ENCODE measurements at places on chromosomes 3 and 15. TPM values are rescaled to one million over a fixed set of nuclear protein-coding genes. Genes with fewer than 3 reads are reported as not detected.

DNA sequence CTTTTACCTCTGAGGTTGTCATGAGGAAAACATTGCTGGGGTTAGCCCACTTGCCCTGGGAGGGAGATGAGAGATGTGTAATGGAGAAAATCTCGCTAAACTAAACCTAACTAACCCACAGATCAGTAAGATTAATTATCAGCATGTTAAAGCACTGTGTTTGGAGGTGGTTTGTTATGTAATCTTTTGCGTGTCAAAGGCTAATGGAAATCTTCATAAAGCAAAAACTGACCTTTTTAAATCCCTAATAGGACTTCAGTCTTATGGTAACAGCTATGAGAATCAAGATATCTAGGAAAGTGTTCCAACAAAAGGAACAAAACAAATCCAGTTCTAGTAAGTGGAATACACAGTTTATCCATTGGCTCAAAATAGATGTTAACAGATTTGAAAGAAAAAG is 102.7 kb downstream of the PLOD2 start:
- no peak overlapping the region for H3K27ac ChIP-seq
- H3K27me3 ChIP-seq, result no peaks in the 10 kb centered on the region
- H3K4me3 ChIP-seq, result no peak overlapping the region
- no peak for DNase-seq

GRCh38 chr3:170233530-170233929 is 11.3 kb downstream of the PRKCI start:
- peak; percentile 59 for DNase-seq
- no peak overlapping the region for H3K27ac ChIP-seq
- peaks cover 17% of the 10 kb centered on the region for H3K4me1 ChIP-seq
- H3K4me3 ChIP-seq, result no peak overlapping the region
- H3K27me3 ChIP-seq, result no peaks in the 10 kb centered on the region
- peaks cover 11% of the 10 kb centered on the region for H3K36me3 ChIP-seq

The TAMM41 gene
- total RNA-seq, result 8.7 TPM

The FOXP1 gene
- total RNA-seq, result 195 TPM

- H3K36me3 ChIP-seq, result no peaks in the 10 kb centered on the region
- no peaks in the 10 kb centered on the region for H3K4me1 ChIP-seq
- no peaks in the 10 kb centered on the region for H3K27me3 ChIP-seq
- H3K27ac ChIP-seq, result no peak overlapping the region
- H3K4me3 ChIP-seq, result no peak overlapping the region
These were observed 177.1 kb downstream of the NSMCE3 start for GRCh38 chr15:29092376-29093064.

GRCh38 chr3:126085841-126086240 is 1.9 kb upstream of the SLC41A3 start:
- H3K27me3 ChIP-seq, result no peaks in the 10 kb centered on the region
- H3K36me3 ChIP-seq, result no peaks in the 10 kb centered on the region
- no peak for DNase-seq

The RPUSD2 gene
- 11.5 TPM for total RNA-seq

DNA sequence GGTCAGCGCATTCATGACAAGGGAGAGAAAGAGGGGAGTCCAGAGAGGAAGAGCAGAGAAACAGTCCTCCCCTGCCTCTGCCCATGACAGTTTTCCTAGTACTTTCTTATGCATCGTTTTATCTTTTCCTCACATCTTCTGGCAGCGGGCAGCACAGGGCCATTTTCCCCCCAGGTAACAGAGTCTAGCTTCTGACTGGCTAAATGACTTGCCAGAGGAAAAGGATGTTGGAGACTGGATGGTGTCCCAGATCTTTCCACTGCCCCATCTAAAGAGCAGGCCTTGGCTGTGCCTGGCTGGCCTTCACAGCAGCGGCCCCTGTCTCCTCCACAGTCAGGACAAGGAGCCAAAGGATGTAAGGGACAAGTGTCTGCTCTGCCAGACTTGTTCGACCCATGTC is 59.3 kb downstream of the CTDSPL start:
- no peak overlapping the region for H3K4me3 ChIP-seq
- no peaks in the 10 kb centered on the region for H3K27me3 ChIP-seq
- no peak for DNase-seq
- H3K4me1 ChIP-seq, result peaks cover 15% of the 10 kb centered on the region
- H3K27ac ChIP-seq, result no peak overlapping the region
- no peaks in the 10 kb centered on the region for H3K36me3 ChIP-seq

DNA sequence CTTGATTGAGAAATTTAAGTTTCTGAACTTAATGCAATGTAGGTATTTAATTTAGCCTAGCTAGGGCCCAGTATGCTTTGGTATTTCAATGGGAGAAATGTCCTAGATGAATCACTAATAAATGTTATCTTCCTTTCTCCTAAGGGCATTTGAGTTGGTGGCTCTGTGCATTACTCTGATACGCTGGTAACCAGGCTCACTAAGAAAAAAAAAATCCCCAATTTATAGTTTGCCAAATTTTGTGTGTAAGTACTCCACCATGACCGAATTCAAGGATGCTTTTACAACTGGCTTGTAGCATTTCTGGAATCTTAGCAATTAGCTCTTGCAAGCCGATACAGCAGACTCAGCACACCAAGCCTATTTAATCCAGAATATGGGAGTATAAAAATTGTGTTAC is 94.6 kb upstream of the LPP start:
- DNase-seq, result no peak
- no peak overlapping the region for H3K27ac ChIP-seq
- peaks cover 5% of the 10 kb centered on the region for H3K4me1 ChIP-seq
- no peak overlapping the region for H3K4me3 ChIP-seq
- H3K27me3 ChIP-seq, result no peaks in the 10 kb centered on the region
- H3K36me3 ChIP-seq, result no peaks in the 10 kb centered on the region
